ENCODE measurements at places on chromosomes 11 and 22.

GRCh38 chr11:42960521-42961088 lies 351.2 kb upstream of the API5 start:
- no peak for DNase-seq

GRCh38 chr11:134530636-134531326 lies 118.7 kb upstream of the B3GAT1 start:
- DNase-seq, result no peak

- peak; percentile 99 for DNase-seq
Measured at GRCh38 chr22:37752189-37753087, 55.3 kb upstream of the GCAT start.

GRCh38 chr11:109106151-109106906 lies 315.7 kb upstream of the C11orf87 start:
- no peak for DNase-seq

DNA sequence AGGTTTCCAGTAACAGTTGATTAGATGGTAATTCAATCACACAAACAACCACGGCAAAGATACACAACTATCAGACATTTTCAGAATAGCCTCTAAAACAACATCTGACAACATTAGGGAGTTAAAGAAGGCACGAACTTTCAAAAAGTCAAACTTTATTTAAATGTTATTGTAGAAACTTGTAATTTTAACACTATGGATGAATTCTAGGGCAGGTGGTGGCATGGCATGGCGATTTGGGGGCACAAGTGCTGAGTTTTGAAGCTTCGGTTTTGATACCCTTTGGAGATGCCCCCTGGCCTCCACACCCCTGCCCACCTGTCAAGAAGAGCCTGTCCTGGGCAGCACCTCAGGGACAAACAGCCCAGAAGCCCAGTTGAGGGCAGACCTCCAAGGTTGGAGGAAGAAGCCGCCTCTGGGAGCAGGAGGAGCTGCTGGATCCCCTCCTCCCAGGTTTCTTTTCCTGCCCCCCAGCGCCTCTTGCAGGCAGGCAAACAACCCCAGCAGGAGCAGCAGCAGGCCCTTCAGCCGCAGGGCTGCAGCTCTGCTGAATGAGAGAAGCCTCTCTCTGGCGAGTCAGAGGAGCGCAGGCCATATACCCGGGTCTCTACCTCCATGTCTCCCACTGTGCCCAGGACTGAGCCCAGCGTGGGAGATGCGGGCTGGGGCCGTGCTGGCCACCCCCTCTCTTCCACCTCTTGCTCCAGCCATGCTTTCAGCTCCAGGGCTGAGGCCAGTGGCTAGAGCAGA lies 102.1 kb upstream of the IGLL5 start:
- DNase-seq, result no peak

DNA sequence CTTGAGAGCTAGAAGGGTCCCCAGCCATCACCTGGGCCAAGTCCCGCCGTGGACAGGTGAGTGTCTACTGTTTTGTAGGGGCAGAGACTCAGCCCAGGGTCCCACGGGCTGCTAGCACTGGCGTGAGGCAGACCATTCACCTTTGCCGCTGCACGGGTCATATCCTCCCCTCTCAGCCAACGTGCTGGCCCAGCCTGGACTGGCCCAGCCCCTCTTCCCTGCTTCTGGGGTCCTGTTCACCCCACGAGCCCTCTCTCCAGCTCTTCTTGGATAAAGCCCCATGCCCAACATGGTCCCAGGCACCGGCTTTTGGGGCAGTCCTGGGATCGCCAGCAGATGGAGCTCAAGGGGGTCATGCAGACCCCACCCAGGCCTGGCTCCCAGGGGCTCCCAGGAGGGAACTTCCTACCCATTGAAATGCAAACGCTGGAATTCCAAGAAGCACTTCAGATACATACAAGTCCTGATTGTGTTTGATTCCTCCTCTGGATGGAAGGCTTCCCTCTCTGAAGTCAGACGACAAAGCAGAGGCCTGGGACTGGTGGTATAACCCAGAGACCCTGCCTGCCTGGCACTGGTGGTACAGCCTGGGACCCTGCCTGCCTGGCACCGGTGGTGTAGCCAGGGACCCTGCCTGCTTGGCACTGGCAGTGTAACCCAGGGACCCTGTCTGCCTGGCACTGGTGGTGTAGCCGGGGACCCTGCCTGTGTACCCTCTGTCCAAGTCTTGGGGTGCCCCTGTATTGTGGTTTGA lies 8.9 kb upstream of the SEPTIN5 start:
- no peak for DNase-seq

DNA sequence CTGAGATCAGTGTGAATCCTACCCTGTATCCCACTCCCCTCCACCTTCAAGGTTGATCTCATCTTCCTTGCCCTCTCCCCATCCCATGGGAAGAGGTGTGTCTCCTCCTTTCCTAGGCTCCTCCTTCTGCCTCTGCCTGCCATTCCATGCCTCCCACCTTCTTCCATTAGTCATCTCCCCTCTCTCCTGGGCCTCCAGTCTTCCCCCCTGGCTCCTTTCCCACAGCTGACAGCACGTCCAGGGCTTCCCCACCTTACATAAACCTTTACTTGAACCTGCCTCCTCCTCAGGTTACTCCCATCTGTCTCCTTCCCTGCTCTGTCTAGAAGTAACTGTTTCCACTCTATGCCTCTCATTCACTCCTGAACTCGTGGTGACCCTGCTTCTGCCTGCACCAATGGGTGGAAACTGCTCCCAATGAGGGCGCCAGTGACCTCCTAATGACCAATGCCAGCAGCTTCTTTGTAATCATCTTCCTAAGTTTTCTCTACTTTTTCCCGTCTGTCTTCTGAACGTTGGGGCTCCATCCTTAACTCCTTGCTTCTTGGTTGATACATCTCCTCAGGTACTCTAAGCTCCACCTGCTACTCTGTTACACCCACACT lies 266.9 kb upstream of the NARS2 start:
- DNase-seq, result peak; percentile 62

- no peak for DNase-seq
Measured at GRCh38 chr11:105524286-105524685, 85.6 kb upstream of the GRIA4 start.

DNA sequence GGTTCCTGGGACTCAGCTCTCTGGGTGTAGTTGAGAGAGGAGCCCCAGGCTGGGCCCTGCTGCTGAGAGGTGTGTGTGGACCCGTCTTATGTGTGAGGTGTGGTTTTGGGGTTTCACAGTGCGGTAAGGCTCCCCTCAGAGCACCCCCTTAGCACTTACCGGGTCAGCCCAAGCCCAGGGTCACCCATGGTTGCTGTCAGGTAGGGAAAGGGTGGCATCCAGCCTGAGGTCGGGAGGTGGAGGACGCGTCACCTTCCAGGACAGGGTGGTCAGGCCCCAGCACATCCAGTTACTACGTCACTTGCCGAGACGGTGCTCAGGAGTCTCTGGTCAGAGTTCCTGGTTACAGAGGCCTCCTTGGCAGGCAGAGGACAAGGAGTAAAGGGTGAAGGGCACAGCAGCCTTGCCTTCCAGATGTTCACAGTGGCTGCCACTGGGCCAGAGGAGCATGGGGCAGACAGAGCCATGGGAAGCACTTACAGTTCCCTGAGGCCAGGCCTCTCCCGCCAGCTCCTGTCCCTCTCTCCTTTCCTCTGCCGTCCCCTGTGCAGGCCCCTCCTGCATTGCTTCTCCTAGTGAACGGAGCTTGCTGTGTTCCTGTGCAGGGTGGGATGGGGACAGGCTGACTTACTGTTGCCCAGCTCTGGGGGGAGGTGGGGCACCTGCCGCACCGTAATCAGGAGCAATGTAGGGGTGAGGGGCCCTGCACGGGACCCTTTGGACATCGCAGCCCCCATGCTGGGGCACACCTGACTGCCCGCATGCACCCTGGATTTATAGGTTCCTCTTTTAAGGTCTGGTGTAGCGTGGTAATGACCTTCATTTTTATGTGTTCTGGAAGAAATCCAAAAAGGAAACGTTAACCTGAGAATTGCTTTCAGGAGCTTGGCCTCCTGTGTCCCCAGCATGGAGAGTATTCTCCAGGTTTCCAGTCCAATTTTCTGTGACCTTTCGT lies 285.9 kb downstream of the TBC1D22A start:
- DNase-seq, result no peak

- no peak for DNase-seq
Measured at GRCh38 chr11:94700622-94701021, 67.5 kb upstream of the AMOTL1 start.

DNA sequence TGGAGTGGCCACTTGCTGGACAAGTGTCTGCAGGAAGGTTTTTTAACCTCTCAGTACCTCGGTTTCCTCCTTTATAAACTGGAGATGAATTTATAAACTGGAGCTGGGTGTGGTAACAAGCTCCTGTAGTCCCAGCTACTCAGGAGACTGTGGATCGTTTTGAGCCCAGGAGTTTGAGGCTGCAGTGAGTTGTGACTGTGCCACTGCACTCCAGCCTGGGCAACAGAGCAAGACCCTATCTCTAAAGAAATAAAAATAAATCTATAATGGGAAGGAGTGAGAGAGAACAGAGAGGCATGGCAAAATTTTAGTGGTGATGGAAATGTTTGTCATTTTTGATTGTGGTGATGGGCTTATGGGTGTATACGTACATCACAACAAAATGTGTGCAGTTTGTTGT lies 1.4 kb upstream of the PDGFB start:
- no peak for DNase-seq

- DNase-seq, result no peak
Measured at GRCh38 chr11:120911943-120912342, 112.0 kb upstream of the TBCEL start.

DNA sequence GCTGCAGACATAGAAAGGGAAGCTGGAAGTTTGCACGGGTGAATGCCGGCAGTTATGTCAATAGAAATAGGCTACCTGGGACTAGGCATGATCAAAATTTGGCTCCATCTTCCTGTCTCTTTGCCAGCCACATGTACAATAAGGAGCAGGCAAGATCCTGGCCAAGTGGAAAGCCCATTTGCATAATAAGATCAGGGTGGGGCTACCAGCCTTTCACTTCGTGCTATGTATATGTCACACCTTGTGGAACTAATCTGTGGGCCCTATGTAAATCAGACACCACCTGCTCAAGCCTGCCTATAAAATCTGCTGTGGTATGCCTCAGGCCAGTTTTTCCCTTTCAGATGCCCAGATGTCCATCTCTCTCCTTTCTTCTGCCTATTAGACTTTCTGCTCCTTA lies 79.3 kb upstream of the DRD2 start:
- no peak for DNase-seq

DNA sequence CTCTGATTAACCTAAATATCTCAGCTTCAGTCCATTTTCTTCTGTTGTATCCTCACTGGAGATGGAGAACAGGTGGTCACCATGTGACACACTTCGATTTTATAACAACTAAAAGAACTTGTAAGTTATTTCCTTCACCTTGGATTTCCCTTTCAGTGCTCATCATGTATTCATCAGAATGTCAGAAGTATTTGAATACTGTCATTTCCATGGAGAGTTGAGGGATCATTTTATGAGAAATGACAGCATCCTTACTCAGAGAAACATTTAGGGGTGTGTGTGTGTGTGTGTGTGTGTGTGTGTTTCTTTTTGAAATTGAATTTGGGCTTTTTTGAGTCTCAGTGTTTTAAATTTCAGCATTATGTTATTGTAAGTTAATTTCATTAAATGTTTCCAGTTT lies 205.8 kb downstream of the ARHGAP42 start:
- no peak for DNase-seq

DNA sequence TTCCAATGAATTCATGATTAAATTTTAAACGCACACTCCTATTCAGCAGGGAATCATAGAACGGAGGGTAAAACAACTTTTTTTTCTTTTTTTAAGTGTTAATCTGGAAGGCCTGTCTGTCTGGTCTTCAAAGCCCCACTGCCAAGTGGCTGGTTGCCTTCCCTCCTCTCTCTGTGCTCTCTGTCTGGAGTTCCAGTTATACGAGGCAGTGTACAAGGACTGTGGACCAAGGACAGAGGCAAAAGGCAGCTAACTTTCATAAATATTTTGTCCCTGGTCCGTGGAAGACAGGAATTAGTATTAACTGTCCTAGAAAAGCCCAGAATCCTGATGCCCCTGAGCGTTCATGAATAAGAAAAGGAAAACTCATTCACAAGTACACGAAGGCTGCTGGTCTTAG lies 164.0 kb upstream of the E2F8 start:
- DNase-seq, result no peak

DNA sequence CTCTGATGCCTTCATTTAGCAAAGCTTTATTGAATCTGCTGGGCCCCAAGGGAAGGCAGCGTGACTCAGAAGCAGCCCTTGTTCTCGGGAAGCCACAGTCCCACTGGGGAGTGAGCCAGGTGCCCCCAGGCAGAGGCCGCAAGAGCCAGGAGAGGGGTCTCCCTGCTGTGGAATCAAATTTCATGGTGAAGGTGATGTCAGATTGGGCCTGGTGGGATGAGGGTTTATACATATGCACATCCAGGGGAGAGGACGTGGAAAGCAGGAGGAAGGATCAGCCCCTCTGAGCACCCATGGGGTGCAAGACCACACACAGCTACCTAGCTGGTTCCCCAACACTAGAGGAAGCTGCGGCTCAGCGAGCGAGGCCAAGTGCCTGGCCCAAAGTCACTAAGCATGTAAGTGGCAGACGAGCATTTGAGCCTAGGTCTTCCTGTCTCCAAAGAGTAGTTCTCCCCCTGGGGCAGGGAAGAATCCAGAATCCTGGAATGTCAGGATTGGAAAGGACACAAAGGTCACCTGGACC lies 2.0 kb downstream of the SYNGR1 start:
- peak; percentile 45 for DNase-seq

DNA sequence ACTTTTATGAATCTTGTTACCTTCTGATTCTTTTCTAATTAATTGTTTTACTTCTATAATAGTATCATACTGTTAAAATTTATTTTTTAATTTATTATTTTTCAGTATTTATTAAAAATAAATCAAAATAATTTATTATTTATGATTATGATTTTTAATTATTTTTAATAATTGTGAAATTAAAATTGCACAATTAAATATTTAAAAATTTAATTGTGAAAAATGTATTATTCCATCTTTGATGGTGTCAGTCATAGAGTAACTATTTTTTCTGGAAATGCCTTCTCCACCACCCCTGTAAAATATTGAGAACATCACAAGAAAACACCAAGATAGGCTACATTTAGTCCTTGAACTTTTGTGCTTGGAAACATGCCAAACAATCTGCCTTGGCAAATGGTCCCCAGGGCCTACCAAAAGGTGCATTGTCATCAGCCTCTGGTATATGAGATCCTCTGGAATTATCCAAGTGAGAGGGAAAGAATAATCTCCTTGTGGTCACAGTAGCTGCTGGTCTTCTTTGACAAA lies at the start of gene OR8H2:
OR8H2 (plus strand) TSS at position 478 of the 528 bp plus-strand sequence. CDS start 1,356 bp downstream, outside the sequence.
- DNase-seq, result no peak

Measured in kidney (tissue), 22 donors.